ENCODE measurements at places on chromosomes 3 and 15.

DNA sequence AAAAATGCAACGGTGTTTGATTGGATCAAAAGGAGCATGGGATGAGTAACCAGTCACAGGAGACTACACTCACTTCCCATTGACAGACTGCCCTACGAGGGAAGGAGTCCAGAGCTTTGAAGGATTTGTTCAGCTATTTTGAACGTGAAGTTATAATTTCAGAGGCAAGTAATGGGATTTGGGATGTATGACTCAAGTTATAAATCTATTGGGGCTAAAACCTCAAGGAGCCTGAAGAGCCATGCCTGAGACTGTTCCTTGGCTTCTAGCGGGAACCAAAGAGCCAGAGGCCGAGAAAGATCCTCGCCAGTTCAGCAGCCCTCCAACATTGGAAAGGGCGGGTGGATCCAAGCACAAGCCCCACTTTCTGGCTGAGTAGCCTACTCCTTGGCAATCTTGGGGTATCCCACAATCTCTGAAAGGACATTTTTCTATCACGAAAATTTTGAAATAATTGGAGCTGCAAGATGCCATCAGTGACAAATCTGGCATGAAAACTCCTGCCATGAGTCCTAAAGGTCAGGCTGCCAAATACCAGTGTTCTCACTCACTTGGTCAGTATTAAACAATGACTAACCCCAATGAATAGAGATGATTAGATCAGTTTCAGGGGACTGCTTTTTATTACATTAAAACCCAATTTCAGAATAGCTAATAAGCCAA lies 48.6 kb upstream of the SLCO2A1 start:
- DNase-seq: peak; percentile 62

GRCh38 chr15:41927536-41927935 lies 33.7 kb upstream of the SPTBN5 start:
- no peak for DNase-seq

DNA sequence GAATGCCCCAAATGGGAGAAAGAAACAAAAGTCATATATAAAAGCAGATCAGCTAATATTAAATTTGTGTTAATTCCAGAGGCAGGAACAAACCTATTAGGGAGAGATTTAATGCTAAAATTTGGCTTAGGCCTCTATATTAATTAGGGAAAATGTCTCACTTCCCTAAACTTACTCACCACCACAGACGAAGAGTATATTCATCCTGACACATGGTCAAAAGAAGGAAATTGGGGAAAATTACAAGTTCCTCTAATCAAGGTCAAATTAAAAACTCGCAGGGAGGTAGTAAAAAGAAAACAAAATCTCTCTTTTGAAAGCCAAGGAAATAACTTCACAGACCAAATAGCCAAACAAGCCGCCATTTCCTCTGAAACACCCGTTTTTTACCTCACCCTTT lies 32.2 kb downstream of the GRM2 start:
- no peak for DNase-seq

- DNase-seq: no peak
These were observed 707.3 kb upstream of the UBE2E2 start for GRCh38 chr3:22495791-22496190.

DNA sequence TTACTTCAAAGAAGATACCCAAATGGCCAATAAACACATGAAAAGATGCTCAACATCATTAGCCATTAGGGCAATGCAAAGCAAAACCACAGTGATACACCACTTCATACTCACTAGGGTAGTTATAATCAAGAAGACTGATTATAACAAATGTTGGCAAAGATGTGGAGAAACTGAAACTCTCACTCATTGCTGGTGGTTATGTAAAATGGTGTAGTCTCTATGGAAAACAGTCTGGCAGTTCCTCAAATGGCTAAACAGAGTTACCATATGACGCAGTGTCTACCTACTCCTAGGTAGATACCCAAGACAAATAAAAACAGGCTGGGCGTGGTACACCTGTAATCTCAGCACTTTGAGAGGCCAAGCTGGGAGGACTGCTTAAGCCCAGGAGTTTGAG lies 3.5 kb upstream of the ZFAND6 start:
- DNase-seq: no peak

- DNase-seq: no peak
These were observed 134.3 kb upstream of the LRRN1 start for GRCh38 chr3:3664935-3665334.

GRCh38 chr15:51889486-51889885 lies 60.0 kb downstream of the TMOD3 start:
- DNase-seq: no peak

GRCh38 chr15:44084770-44085169 lies 110.3 kb downstream of the FRMD5 start:
- peak; percentile 11 for DNase-seq

DNA sequence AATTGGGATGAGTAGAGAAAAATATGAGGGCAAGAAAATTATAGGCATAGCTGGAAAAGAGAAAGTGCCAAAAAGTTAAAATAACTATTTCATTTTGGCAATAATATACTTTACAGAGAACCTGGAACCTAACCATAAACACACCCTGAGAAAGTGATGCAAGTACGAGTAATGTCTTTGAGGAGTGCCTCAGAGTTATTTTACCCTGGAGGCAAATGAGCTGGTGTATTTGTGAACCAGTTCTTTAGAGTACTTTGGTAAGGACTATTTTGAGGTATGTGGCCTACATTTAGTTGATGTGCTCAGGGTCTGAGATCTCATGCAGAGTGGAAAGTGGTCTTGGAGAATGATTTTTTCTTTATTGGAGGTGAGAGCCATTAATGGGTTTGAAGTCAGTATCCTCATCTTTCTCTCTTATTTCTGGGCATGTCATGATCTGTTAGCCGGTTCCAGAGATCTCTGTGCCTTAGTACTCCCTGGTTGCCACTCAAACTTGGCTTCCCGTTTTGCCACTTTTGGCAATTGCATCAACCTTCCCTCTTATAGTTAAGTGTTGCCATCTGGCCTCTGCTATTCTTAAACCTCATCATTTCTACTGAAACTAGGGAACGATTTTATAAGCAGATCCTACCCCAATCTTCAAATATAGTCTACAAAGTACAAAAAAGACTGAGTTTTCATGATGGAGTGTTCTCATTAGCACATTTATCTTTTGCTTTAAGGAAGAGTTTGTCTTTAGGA lies 145.7 kb downstream of the EPHA6 start:
- DNase-seq: no peak

- DNase-seq: no peak
These were observed 578 bp upstream of the CEMIP start for GRCh38 chr15:80778621-80778963.

- DNase-seq: peak; percentile 62
These were observed 330.8 kb upstream of the AGTR1 start for GRCh38 chr3:148366743-148367410.

- DNase-seq: no peak
These were observed 112.6 kb downstream of the FBN1 start for GRCh38 chr15:48532946-48533345.

DNA sequence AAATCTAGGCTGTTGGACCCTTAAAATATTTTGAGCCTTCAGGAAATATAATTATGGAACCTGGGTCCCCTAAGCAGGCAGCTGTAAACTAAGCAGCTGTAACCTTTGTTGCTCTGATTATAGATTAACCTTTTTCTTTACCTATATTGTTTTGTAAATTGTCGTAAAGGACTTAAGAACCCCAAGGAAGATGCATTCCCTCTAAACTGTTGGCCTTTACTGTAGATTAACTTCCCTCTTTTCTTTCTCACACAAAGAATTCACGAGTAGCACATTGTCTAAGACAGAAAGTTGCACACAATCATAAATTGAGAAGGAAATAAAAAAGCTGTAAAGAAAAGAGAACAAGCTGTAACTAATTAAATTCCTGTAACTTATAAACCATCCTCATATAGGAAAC lies 877.3 kb downstream of the ROBO2 start:
- no peak for DNase-seq

- DNase-seq: no peak
These were observed at the start of gene NEIL1 for GRCh38 chr15:75346796-75347221. Gene NEIL1, plus strand, starts transcription at chr15:75347039. Its CDS starts 1,867 bp downstream, at chr15:75348906.

- DNase-seq: no peak
These were observed 9.8 kb upstream of the SEMA4B start for GRCh38 chr15:90191344-90191687.

DNA sequence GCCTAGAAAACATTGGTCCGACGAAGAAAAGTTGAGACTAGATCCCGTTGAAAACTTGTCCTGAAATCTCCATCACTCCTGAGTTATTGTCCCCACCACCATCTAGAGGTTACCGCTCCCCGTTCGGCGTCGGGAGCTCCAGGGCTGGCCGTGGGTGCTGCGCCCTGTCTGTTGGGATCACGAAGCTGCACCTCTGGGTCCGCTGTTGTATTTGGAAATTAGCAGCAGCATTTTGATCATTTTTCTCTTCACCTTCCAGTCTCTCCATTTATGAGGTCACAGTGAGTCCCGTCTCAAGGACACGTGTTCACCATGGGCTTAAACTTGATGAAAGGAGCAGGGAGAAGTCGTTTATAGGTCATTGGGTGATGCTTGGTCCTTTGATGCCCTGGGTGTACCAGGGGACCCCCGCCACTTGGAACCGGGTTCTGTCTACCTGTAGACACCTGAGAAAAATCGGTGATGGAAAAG lies 565 bp downstream of the MANF start:
- DNase-seq: peak; percentile 25

DNA sequence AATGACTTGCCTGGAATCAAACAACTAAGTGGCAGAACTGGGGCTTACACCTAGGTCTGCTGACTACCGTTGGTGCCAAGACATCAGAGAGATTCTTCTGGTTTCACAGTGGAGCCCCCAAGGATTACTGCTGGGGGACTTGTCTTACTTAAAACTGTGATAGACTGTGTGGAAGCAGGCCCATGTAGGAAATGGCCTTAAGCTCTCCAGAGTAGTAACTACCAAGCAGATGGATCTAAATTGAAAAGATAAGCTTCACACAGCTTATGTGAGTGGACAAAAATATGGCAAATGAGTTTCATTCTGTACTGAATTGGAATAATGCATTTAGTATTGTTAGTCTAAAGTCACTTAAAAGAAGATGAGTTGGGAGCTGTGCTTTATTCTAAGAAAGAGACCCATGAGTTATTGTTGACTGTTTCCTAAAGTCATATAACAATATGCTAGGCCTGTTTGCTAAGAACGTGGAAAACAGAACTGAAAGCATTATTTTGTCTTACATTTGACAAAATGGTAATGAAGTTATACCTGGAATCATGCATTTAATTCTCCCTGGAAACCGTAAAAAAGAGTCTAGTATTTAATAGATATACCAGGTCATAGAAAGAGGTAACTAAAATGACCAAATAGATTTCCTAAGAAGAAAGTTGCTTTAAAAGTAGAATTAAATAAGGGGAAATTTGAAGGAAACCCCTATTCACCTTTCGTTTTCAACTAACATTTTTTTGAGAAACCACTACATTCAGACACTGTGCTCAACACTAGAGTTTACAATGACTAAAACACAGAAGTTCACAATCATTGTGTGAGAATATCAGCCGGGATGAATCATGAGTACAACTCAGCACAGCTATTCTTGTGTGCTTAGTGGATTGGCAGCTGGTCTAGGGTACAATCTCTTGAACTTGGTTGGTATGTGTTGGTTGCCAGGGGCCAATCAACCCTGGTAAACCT lies 13.0 kb upstream of the MAPK6 start:
- DNase-seq: peak; percentile 74

- DNase-seq: no peak
These were observed 45.0 kb downstream of the BCL2L10 start for GRCh38 chr15:52067545-52067926.

GRCh38 chr3:192636517-192637444 lies 90.6 kb downstream of the FGF12 start:
- no peak for DNase-seq

DNA sequence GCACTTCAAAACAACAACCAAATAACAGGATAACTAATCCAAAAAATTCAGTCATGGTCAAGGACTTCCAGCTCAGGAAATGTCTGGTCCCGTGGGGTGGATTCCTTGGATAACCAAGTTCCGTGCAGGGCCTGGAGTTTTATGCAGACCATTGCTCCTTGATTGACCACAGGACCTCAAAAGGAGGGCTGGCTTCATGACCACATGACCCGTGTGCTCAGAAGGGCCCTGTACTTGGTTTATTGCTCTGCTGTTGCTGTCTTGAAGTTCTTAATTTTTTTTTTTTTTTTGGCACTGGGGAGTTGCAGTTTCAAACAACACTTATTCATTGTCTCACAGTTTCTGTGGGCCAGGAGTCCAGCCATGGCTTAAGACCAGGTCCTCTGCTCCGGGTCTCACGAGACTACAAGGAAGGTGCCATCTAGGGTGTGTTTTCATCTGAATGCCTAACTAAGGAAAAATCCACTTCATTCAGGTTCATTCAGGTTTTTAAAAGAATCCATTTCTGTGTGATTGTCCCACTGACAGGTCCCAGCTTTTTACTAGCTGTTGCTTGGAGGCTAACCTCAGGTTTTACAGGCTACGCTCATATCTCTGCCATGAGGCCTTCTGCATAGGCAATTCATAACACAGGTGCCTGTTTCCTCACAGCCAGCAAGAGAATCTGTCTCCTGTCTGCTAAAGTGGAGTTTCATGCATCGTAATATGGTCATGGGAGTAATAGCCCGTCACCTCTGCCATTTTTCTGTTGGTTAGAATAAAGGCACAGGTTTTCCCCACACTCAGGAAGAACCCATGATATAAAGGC lies 65.3 kb downstream of the FLNB start:
- DNase-seq: no peak

GRCh38 chr15:72541674-72542073 lies 67.5 kb downstream of the ARIH1 start:
- no peak for DNase-seq

GRCh38 chr3:86790884-86791549 lies 199.9 kb downstream of the VGLL3 start:
- no peak for DNase-seq

GRCh38 chr15:79606831-79607355 lies 174.8 kb downstream of the MINAR1 start:
- DNase-seq: no peak

- peak; percentile 42 for DNase-seq
These were observed 265.5 kb upstream of the C2CD4B start for GRCh38 chr15:62430552-62430951.

DNA sequence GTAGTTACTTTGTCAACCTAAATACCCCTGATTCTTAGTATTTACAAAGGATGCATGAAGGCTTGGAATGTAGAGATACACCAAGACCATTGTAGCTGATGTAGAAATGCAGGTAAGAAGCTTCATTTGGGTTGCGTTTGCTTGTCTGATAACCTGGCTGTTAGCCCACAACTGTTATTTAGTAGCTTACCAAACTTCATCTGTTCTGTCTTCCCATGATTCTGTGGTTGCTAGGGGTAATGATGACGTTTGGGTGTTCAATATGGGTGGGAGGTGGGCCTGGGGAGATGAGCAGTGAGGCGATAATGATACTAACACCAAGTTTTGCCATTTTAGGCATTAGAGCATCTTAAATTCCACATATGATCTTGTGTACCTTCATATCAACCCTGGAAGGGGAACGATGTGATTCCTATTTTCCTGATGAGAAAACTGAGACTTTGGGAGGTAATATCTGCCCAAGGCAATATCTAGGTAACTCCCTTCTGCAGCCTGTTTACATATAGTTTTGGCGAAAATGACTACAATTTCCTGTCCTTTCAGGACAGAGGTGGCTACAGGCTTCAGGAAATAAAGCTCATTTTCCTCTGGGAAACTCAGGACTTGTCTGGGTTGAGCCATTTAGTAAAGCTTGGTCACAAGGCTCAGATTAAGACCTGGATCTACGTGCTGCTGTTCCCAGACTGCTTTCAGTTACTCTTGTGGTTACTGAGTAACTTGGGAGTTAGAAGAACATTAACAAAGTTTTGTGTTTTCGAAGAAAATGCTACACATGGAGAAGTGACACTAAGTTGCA lies 26.8 kb downstream of the FNDC3B start:
- DNase-seq: no peak

- DNase-seq: peak; percentile 26
These were observed 33.1 kb downstream of the CRTAP start for GRCh38 chr3:33146791-33147445.
